ENCODE measurements at places on chromosomes 6 and 20.

DNA sequence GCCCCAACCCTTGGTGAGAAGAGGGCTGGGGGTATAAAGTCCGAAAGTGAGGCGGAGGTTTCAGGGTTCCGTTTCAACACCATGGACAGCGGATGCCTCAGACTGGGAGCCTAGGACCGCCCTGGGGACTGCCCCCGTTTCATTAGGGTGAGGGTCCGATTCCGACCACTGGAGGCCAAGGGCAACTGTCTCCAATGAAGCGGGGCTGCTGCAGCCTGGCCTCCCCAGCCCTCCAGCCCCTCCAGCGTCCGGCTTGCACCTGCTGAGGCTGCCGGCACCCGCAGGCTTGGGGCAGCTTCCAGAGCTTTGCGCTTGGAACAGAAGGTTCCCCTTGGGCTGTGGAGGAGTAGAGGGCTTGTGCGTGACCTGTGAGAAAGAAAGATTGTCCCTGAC lies 39.9 kb downstream of the YTHDF1 start:
- no peak for DNase-seq

DNA sequence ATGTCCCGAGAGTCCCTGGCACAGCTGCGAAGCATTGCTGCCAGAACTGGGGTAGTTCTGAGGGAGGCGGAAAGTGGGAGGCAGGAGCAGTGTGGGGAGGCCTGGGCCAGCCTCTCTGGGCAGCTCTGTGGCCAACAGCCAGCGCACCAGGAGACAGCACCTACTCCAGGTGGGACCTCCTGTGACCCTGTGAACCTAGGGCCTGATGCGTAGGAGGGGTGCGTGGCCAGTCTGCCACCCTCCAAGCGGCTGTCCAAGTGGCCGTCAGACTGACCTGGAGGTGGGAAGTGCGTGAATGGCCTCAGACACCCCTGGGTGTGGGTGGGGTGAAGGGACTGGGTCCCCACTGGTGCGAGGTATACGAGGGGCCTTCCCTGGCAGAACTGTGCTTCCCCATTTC lies 15.5 kb downstream of the SS18L1 start:
- no peak for DNase-seq

GRCh38 chr20:62236766-62237513 lies 1.4 kb upstream of the OSBPL2 start:
- DNase-seq = peak; percentile 8

- DNase-seq = no peak
These were observed at the start of gene AIG1 for GRCh38 chr6:143060806-143061596. Gene AIG1, plus strand, starts transcription at chr6:143060889. Its CDS starts 37 bp downstream, at chr6:143060926.

- peak; percentile 29 for DNase-seq
These were observed 122.6 kb upstream of the PLCB4 start for GRCh38 chr20:8946036-8946940.

- peak; percentile 65 for DNase-seq
These were observed 22.7 kb upstream of the PRDM1 start for GRCh38 chr6:106063448-106063850.

DNA sequence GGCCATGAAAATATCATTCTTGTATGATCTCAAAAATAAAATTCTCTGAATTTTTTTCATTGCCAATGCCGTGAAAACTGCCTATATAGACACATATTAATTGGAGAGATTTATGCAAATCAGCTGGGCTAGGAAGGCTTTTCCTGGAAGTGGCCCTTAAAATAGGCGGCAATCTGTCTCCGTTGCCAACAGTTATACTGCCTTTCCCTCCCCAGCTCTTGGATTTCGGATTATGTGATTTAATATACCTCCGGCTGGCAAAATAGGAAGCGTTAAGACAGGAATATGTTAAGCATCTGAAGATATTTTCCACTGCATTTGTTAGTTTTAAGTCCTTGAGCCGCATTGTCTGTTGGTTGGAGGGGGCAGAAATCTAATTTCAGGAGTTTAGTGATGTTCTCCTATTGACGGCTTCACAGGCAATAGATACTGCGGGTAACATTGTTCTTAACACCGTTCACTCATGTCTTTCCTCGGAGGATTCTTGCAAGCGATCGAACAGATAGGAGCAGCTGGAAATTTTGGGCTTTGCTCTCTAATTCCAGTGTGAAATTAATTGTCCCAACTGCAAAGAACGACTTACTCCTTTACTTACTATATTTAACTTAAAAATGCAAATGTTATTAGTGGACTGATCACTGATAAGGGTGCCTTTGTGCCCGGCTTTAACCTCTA lies 113.3 kb downstream of the LINC00237 start:
- no peak for DNase-seq

DNA sequence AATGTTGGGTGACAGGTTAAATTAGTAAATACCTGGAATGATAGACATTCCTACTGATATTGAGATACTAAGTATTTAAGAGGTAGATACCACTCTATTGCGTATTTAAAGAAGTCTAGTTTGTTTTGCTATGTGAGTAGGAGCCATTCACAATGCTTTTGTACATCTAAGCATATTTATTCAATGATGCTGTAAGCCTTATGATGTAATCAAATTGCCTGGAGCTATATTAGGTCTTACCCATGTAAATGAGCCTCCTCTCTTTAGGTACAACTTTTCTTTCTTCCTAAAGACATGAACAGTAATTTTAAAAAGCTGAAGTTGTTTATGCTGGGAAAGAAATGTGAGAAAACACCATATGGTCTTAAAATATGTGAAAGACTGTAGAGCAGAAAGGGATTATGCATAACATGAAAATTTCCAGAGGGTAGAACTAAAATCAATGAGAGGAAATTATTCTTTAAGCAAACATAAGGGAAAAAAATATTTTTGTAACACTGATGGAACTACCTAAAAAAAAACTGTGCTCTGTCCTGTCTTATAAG lies 526.7 kb downstream of the EPHA7 start:
- DNase-seq = no peak

DNA sequence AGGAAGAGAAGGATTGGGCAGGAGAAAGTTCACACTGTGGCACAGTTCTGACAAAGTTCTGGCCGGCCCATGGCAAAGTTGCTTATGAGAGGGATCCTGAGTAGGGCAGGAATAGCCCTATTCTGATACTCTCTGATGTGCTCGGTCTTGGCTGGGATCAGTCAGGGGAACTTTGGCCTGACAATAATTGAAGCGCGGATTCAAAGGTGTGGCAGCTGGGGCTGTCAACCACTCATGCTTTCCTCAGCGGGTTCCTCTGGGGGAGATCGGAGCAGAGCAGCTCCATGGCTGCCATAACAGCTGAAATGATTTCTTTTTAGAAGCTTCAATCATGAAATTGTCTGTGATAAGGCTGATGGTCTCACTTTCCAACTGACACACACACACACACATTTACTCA lies 714.1 kb downstream of the DHX35 start:
- DNase-seq = no peak

GRCh38 chr20:37381621-37382471 lies 35.9 kb downstream of the SRC start:
- DNase-seq = no peak

- DNase-seq = peak; percentile 59
These were observed 12.1 kb upstream of the REPS1 start for GRCh38 chr6:138999949-139000725.

GRCh38 chr6:167517254-167517916 lies 192.5 kb downstream of the TTLL2 start:
- DNase-seq = no peak

GRCh38 chr6:122839906-122840305 lies 50.8 kb downstream of the SMPDL3A start:
- DNase-seq = no peak

GRCh38 chr6:135651964-135652755 lies 154.6 kb upstream of the AHI1 start:
- no peak for DNase-seq

DNA sequence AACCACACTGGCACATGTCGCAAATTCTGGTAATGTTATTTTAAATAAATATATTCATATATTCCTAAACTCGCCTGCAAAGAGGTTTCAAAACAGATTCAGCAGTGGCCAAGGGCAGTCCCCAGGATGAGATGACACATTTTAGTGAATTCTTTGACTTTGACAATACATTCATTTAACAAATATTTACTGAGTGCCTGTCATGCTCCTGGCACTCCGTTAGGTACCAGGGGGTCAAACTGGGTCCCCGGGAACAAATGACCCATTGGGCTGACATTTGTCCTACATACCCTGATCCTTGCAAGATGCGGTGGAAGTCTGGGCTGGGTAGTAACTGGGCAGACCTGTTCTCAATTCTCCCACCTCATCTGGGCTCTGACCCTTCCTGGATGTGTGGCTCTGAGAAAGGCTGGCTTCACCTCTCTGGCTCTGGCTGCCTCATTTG lies 74.9 kb downstream of the FYN start:
- no peak for DNase-seq

DNA sequence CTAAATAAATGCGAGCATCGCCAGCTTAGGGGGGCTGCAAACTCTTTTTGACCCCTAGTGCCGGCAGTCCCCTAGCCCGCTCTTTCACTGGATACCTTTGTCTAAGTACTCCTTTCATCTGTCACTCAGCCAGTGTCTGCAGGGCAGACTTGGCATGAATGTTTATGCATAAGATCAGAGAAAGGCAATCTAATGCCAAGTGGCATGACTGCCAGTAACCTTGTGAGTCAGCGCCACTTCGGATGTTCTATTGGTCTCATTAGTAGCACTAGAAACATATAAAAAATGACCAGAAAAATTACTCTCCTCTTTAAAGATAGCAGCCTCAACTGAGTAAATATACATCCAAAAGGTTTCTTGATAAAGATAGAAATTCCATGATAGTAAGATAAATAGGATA lies 192.2 kb downstream of the TBC1D32 start:
- no peak for DNase-seq

GRCh38 chr6:170500955-170501590 lies 52.0 kb downstream of the PSMB1 start:
- DNase-seq = no peak

GRCh38 chr6:43296780-43297497 lies 1.1 kb upstream of the SLC22A7 start:
- DNase-seq = no peak

GRCh38 chr6:4404415-4404814 lies 269.0 kb upstream of the ECI2 start:
- no peak for DNase-seq

- no peak for DNase-seq
These were observed 213.1 kb downstream of the DOK5 start for GRCh38 chr20:54688476-54688875.

DNA sequence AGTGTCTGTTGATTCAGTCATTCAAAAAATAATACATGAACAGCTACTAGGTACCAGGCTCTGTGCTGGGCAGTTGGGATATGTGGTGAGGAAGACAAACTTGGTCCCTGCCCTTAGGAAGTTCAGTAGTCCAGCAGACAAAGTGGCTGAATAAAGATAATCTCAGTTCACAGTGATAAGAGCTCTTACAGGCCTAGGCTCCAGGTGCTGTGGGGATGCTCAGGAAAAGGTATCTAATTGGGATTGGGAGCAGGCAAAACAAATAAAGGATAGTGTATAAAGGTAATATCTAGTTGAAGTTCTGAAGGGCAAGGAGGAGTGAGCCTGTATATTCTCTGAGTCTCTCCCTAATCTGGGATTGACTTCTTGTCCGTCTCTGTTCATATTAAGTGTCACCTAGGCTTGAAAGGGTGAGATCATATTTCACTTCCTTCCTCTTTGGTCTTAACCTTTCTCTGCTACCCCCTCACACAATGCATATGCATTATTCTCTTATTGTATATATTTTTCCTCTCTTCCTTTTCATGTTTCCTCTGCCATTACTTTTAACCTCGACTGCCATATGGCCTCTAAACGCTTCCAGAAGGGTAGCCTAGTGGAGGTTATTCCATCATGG lies 13.5 kb downstream of the PTPN1 start:
- DNase-seq = no peak

GRCh38 chr6:109009962-109010704 lies 84.5 kb downstream of the SESN1 start:
- DNase-seq = no peak

GRCh38 chr6:53313784-53314400 lies 34.9 kb downstream of the ELOVL5 start:
- DNase-seq = peak; percentile 63

DNA sequence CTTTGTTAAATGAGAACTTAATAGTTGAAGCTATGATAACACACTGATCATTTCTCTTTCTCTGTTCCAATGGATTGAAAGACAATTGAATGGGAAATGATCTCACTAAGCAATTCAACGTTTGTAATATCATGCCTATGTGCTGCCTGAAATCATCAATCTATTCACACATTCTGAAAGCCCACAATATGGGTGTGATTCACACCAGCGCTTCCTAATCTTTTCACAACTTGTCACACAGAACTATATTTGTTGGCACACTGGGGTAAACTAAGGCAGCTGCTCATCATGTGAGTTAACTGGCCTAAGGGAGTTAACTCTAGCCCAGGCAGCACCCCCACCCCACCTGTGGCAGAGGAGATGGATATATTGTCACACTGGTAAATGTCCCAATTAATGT lies 37.1 kb upstream of the UTRN start:
- peak; percentile 66 for DNase-seq

- no peak for DNase-seq
These were observed 38.5 kb downstream of the ORC3 start for GRCh38 chr6:87628424-87628823.

- no peak for DNase-seq
These were observed 585 bp upstream of the DSE start for GRCh38 chr6:116369964-116370759.

DNA sequence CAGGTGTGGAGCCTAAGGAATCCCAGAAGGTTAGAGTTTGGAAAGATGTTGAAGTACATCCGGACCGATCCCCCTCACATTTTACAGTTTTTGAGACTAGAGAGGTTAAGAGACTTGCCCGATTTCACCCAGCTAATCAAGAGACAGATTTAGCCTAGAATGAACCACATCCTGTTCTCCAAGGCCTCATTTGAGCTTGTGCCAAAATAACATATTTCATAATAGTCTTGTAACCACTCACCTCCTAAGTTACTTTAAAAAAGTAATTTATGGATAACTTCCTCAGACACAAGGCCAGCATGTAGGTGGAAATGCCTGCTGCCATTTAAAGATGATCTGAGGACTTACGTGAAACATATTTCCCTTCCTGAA lies 39.8 kb upstream of the ARHGAP18 start:
- peak; percentile 89 for DNase-seq
